RCC 7860 (cell line): ENCODE measurements at places on chromosomes 5 and 9.

- DNase-seq, result no peak
Observed at GRCh38 chr5:1735320-1735970, 64.2 kb downstream of the MRPL36 start.

- DNase-seq, result no peak
Observed at GRCh38 chr5:134139377-134139851, 24.9 kb downstream of the TCF7 start.

- DNase-seq, result no peak
Observed at GRCh38 chr5:119332208-119332607, 23.6 kb upstream of the TNFAIP8 start.

DNA sequence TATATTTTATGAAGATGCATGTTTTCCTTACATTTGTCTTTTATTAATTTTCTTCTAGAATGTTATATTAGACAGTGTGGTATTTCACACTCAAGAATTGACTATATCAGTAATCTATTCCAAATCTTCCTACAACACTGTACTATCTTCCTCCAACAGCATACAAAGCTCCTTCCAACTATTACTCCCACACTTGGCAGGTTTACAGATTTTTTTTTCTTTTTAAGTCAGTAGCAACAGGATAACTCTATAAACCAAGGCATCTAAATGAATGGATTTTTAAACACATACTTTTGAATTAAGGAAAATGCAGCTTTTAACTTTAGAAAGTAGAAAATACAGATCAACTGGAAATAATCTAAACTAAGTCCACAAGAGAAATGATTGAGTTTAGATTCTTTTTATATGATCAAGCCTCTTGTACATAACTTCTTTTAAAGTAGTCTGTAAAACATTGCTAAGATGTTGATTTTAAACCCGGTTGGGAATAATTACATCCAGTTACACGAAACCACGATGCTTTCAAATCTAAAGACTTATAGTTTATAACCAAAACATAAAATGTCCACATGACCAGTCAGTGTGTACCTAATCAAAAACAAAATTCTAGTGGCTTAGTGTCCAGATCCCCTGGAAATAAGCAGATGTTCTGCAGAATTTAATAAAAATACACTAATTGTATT lies 281.6 kb downstream of the ADAMTS6 start:
- DNase-seq, result peak; percentile 53

DNA sequence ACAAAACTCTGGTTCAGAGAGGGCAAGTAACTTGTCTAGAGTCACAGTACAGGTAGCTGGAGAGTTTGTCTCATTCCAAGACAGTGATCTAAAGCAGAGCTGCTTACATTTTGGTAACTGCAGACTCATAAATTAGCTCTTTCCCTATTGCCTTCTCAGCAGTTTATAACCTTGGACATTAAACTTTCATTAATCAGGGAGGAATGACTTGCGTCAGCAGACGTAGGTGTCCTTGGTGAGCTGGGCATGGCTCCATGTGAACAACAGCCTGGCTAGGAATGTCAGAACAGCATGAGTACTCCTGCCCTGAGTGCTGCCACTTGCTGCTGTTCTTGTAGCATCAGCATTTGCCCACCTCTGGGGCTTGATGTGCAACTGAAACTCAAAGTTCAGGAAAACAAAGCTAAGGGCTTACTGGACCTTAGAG lies 2.2 kb upstream of the ALDOB start:
- DNase-seq, result no peak

DNA sequence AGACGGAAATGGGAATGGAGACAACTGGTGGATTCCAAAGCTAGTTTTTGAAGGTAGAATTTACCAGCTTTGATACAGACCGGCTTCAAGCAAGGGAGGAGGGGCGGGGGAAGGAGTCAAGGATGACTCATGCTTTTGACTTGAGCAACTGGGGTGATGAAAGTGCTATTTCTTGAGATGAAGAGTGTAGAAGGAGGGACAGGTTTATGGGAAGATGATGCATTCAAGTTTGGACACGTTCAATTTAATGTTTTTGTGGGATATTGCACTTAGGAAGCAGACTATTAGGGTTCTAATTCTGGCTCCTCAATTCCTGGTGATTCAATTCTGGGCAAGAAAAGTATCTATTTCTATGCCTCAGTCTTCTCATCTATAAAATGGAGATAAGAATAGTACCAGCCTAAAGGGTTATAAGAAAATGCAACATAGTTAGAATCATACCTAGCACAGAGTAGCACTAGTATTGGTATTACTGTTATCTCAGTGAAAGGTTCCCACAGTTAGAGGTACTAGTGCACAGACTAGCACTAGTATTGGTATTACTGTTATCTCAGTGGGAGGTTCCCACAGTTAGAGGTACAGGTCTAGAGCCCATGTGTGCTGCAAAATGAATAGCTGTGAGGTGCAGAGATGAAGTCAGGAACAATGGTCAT lies 4.6 kb downstream of the NIPAL4 start:
- DNase-seq, result peak; percentile 75

DNA sequence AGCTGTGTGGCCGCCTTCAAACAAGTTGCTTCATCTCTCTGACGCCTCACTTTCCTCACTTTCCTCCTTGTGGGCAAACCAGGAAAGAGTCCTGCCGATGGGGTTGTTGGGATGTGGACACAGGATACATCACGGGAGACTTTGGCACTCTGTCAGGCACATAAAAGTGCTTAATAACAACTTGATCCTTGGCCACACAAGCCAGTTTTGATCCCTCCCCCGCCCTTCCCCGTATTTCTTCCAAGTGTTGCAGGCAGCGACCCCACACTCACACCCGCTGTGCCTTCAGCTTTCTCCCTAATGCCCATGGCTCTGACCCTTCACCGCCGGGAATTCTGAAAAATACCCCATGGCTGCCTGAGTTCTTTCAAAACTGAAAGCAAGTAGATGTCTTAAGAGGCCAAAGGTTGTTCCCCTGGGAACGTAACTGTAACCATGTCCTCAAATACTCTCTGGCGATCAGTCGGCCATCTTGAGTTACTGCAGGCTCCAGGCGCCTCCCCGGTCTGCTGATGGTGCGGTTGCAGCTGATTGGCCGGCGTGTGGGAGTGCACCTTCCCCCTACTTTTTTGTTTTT lies 59.8 kb downstream of the ARHGEF37 start:
- DNase-seq, result no peak

DNA sequence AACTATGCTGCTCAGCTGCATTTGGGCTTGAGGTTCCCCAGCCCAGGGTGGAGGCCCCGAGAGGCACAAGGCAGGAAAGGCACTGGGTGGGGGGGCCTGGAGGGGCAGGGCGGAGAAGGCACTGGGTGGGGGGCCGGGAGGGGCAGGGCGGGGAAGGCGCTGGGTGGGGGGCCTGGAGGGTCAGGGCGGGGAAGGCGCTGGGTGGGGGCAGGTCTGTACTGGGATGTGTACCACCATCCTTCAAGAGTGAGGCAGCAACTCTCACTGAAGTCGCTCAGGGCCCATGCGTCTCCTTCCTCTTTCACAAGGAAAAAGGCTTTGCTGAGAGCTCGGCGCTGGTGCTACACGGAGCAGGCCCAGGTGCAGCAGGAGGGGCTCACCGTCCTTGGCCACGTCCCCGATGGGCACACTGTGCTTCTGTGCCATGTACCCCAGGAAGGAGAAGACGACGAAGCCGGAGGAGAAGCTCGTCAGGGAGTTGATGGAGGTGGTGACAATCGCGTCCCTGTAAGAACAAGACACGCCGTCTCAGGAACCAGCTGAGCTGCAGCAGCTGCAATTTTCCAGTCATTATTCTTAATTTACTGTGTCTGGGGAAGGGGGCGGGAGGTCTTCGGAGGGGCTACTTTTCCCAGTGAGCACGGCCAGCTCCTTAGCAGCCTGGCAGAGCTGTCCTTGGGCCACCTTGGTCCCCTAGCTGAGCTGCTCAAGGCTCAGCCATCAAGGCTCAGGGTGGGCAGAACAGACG lies 30.8 kb downstream of the SLC6A3 start:
- DNase-seq, result no peak

GRCh38 chr9:70111042-70111602 lies 67.5 kb downstream of the MAMDC2 start:
- peak; percentile 62 for DNase-seq

DNA sequence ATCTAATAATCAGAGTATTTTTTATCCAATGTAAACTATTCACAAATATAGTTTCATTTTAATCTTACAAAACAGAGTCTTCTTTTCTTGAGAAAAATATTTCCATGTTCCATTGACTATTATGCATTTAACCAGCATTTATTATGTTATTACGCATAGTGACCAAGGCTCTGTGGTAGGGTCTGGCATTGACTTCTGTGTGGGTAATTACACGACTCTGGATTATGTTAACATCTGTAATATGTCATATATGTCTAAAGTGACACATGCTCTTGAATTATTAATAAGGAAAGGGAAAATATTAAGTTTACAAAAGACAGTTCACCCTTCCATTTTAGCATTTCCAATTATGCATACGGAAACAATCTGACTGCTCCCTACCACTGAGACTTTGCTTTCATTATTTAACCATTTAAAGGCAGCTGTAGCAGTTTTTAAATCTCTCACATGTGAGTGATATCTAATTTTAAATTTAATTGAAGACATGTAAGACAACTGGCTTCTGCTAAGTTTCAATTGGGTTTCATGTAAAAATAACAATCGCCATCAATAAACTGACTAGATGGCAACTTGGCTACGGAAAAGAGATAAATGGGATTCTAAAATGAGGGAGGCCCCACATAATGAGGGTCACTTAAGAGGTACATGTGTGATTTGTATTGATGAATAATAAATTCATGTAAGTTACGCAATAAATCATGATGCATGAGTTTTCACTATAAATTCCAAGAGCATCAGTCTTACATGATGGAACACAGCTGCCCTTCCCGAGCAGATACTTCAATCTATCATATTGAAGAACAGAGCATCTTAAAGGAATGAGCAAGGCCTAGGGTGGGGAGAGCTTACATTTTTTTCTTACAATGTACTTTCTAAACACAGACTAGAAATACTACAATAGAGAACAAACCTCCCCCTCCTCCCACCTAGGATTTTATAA lies 1056.8 kb downstream of the MAT2B start:
- no peak for DNase-seq

- DNase-seq, result no peak
Observed at GRCh38 chr5:131622633-131623032, 12.4 kb downstream of the RAPGEF6 start.

DNA sequence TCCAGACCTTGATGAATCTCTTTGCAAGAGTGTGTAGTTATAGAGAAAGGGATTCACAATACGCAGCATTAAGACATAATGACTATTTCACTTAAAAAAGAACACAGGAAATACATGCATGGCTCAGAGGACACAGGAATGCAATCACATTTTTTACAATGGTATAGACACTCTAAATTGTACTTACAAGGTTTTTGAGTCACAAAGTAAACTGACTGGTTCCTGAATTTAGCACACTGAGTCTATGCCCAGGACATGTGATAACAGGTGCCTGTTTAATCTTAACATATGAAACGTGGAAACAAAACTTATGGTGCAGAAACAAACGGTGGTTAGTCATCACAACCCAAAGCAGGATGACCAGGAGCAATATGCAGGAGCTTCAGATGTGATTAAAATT lies 6.7 kb downstream of the EPB41L4A start:
- DNase-seq, result peak; percentile 57
